ENCODE measurements at places on chromosomes 6 and 20.

- DNase-seq = no peak
These were observed 236.6 kb upstream of the BMP2 start for GRCh38 chr20:6530779-6531315.

- no peak for DNase-seq
These were observed 218.5 kb downstream of the SIM1 start for GRCh38 chr6:100246206-100246605.

- no peak for DNase-seq
These were observed 32.4 kb upstream of the LTV1 start for GRCh38 chr6:143810745-143811144.

DNA sequence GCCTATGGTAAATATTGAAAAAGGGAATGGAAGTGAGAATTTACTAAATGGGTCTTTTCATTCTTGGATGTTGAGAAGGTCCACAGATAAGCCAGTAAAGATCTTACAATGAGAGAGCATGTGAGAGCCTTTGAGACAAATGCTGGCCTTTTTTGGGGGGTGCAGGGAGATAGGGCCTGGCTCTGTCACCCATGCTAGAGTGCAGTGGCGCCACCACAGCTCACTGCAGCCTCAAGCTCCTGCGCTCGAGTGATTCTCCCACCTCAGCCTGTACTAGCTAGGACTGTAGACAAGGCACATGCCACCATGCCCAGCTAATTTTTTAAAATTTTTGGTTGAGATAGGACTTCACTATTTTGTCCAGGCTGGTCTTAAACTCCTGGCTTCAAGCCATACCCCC lies 63.2 kb upstream of the TMEM181 start:
- DNase-seq = no peak

GRCh38 chr20:23119456-23120216 lies 33.5 kb upstream of the CD93 start:
- no peak for DNase-seq

GRCh38 chr6:156033598-156033997 lies 578.0 kb upstream of the NOX3 start:
- DNase-seq = no peak

DNA sequence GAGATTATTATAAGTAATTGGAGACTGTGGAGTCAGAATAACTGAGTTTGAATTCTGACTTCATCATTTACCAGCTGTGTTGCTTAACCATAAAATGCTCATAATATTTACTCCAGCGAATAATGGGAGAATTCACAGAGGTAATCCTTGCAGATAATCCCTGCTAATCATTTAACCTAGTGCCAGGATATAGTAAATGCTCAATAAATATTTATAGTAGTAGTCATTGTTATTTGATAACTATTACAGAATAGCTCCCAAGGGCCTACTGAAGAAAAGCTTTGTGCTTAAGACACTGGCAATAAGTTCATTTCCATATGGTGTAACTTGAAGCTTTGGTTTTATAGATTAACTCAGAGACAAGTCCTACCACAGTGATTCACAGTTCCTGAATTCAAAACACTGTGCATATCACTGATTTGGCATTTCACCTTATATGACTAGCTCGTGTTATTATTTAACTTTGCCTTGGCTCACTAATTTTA lies 208.8 kb upstream of the PLCB4 start:
- no peak for DNase-seq

GRCh38 chr20:45098103-45098773 lies 2.7 kb downstream of the KCNS1 start:
- DNase-seq = no peak

GRCh38 chr6:12170351-12171092 lies 119.6 kb upstream of the EDN1 start:
- no peak for DNase-seq

DNA sequence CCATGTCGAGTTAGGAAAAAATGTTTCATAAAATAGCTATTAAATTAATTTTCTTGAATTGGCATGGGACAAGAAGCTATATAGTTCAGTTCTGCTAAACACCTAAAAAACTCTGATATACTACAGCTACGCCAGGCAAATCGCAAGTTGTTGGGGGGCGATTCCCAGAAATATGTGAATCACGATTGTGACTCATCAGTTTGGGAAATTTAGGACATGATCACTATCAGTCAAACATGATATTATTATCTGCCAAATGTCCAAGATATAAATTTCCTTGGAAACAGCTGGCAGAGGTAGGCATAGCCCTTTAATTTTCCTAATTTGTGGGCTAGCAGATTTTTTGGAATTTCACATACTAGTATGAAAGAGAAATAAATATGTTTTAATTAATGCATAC lies 123.6 kb downstream of the ATXN1 start:
- DNase-seq = no peak

- no peak for DNase-seq
These were observed 23.6 kb downstream of the HMGN4 start for GRCh38 chr6:26561533-26562466.

DNA sequence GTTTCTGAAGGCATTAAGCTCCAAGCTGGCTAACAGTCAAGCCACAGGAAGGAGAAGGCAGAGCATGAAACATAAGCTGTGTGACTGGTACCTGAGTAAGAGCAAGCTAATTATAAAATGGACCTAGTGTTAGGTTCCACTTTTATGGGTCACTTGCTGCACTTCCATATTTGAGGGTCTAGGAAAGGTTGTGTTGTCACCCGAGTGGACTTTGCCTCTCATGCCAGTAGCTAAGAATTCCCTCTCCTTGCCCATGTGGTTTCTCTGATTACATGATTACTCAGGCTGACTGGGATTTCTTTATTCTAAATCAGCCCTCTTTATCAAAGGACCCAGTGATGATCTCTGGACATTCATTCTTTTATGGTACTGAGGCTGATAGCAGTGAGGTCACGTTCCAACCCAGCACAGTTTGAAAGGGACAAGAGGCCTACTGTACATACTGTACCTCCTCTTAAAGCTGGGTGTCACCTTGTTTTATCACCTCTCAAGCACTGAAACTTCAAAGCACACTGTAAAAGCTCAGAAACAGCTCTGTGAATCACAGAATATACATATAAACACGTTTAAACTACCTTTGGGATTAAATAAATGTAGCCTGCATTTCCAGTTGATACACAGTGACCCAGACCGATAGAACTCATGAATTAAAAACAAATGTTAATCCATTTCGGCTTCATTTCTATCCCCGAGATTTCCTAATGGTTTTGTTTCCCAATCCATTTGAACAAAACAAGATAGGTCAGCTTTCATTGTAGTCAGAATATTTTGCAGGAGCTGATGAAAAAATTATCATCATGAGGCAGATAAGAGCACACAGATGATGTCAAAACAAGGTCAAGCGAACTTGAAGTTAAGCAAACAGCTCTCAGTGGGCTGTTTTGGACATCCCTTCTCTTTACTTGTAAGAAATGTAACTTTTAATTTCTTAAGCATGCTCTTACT lies 96.5 kb downstream of the ALDH8A1 start:
- no peak for DNase-seq

GRCh38 chr6:159886270-159886669 lies 4.5 kb upstream of the MAS1 start:
- no peak for DNase-seq

DNA sequence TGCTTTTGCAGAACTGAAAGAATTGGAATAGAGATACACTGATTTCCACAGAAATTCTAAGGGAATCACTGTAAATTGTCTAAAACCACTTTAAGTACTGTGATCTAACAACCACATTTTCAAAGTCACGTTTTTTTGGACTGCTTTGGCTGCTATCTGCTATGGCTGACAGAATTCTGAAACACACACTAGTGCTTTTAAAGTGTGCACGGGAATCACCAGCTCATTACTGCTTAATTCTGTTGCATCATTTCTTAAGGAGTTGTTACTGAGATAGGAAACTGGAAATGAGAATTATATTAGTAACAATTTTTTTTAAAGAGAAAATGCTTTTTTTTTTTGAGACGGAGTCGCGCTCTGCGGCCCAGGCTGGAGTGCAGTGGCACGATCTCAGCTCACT lies 716.5 kb upstream of the NRSN1 start:
- DNase-seq = no peak

GRCh38 chr6:52522655-52523054 lies 54.2 kb downstream of the TRAM2 start:
- DNase-seq = no peak

DNA sequence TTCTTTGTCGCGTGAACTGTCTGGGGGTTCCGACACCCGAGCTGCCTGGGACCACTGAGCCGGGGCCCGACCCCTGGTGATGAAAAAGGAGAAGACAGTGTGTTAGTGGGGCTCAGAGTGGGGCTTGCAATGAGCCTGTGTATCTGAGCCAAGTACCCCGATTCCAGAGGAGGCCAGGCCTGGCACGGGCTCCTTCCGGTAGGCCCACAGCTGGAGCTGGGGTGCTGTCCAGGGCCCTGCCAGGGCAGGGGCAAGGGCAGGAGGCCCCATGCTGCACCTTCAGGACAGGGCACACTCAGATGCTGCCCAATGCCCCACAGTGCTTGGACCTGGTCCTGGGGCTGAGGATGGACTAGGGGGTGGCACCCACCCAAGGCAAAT lies 89.4 kb downstream of the TAF4 start:
- DNase-seq = no peak

DNA sequence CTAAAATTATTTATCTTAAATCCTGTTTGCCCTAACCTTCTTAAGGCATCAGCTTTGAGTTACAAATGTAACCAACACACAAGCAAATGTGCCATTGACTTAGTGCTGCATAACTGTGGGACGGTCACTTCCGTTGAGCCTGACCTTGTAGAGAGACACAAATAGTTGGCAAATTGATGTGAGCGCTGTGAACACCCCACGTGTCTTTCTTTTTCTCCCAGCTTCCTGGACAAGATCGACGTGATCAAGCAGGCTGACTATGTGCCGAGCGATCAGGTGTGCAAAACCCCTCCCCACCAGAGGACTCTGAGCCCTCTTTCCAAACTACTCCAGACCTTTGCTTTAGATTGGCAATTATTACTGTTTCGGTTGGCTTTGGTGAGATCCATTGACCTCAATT lies 56.4 kb downstream of the GNAS start:
- DNase-seq = no peak

- DNase-seq = no peak
These were observed 278.8 kb upstream of the RUNX2 start for GRCh38 chr6:45049188-45049843.

GRCh38 chr6:142707255-142707654 lies 237.7 kb downstream of the HIVEP2 start:
- DNase-seq = no peak

DNA sequence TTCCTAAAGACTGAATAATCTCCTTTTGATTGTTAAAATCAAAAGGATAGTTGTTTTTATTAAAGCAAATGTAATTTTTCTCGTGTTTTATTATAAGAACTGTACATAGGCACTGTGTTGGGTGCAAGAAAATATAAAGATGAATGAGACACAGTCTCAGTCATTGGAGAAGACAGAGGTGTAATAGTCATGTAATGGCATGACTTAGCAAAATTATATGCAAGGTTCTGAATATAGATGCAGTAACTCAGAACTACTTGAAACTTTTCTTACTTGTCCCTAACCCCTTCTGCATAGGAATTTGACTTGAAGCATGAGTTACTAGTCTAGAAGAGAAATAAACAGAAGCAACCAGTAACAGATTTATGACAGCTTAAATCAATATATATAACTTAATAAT lies 14.9 kb downstream of the WTAP start:
- no peak for DNase-seq

GRCh38 chr6:19369785-19370184 lies 467.4 kb upstream of the ID4 start:
- no peak for DNase-seq

DNA sequence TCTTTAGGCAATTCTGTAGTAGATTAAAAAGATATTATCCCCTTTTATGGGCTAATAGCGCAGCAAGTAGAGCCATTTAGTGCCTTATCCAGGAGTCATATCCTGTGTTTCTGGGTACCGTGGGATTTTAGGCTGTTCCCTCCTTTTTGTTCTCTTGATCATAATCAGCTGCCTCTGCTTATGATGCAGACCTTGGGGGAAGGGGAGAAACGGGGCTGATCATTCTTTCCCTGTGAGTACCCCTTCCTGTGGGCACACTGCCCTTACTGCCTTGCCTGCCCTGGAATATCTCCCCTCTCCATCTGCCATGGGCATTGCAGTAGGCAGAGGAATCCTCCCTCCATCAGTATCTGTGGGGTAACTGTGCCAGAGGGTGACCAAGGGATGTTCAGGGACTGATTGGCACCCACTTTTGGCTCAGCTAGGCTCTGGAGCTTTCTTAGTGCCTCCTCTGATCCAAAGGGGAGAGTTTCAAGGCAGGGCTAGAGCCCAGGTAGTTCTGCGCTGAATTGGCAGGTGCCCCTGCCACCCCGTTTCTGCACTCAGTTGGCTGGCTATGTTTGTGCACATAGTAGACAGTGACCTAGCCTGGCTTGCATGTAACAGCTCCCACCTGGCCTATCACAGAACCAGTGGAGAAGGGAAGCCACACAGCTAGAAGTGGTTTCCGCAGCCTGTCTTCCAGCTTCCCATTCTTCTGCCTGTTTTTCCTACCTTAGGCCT lies 103.3 kb downstream of the FIG4 start:
- no peak for DNase-seq

DNA sequence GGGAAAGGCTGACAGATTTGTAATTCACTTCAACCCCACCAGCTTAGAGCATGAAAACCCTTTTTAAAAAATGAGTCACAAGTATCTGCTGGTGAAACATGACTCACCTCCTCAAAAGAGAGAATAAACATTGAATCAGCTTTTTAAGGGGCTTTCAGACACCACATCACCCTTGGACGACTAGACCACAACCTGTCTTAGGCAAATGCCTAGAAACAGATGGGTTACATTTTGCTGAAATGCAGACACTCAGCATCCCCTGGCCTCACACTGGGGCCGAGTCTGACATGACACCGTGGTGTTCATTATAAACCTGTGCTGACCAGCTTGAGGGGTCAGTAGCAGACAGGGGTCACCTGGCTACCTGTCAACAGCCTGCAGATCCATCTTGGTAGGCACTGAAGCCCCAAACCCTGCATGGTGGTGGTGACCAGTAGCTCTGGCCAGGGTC lies 175.3 kb upstream of the CST7 start:
- no peak for DNase-seq

DNA sequence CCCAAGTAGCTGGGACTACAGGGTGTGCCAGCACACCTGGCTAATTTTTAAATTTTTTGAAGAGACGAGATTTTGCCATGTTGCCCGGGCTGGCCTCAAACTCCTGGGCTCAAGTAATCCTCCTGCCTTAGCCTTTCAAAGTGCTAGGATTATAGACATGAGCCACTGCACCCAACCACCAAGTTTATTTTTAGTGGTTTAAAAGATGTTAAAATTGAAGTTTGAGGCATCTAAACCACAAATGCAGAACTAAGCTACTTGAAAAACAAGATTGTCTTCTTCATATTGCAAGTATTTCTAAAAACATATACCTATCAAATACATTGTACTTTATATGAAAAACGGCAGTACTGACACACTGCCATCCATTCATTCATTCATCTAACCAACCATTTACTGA lies 31.6 kb downstream of the WASF1 start:
- DNase-seq = no peak

Measured in stimulated activated CD4-positive, alpha-beta T cell treated with anti-CD3 and anti-CD28 coated beads, TNF-alpha, amount 100 ng/mL, for 24 hours (primary cell).